NCI-H1436 treated with DMSO at 0.1 percent for 48 hours (cell line): ENCODE measurements at places on chromosomes 5 and 9.

- DNase-seq: peak; percentile 11
Observed at GRCh38 chr5:96381526-96381925, 51.5 kb downstream of the PCSK1 start.

GRCh38 chr9:125495172-125496119 is 211.6 kb downstream of the MAPKAP1 start:
- no peak for DNase-seq

GRCh38 chr5:139644001-139644456 is 4.1 kb upstream of the CXXC5 start:
- no peak for DNase-seq

- no peak for DNase-seq
Observed at GRCh38 chr9:93124793-93125192, 9.3 kb downstream of the NINJ1 start.

DNA sequence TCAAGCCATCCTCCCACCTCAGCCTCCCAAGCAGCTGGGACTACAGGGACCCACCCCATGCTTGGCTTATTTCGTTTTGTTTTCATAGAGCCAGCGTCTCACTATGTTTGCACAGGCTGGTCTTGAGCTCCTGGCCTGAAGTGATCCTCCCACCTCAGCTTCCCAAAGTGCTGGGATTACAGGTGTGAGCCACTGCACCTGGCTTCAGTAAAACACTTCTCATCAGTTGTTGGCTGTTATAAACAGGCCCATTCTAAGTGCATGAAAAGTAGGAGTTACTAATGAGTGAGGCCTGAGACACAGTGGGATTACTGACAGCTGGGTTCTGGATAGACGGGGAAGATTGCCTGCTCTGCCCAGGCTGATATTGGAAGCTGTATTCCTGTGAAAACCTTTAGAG is 3.5 kb downstream of the CRB2 start:
- no peak for DNase-seq

- DNase-seq: no peak
Observed at GRCh38 chr9:132090771-132091170, 11.1 kb upstream of the MED27 start.

- DNase-seq: no peak
Observed at GRCh38 chr9:82161876-82162275, 173.3 kb downstream of the SPATA31D1 start.

DNA sequence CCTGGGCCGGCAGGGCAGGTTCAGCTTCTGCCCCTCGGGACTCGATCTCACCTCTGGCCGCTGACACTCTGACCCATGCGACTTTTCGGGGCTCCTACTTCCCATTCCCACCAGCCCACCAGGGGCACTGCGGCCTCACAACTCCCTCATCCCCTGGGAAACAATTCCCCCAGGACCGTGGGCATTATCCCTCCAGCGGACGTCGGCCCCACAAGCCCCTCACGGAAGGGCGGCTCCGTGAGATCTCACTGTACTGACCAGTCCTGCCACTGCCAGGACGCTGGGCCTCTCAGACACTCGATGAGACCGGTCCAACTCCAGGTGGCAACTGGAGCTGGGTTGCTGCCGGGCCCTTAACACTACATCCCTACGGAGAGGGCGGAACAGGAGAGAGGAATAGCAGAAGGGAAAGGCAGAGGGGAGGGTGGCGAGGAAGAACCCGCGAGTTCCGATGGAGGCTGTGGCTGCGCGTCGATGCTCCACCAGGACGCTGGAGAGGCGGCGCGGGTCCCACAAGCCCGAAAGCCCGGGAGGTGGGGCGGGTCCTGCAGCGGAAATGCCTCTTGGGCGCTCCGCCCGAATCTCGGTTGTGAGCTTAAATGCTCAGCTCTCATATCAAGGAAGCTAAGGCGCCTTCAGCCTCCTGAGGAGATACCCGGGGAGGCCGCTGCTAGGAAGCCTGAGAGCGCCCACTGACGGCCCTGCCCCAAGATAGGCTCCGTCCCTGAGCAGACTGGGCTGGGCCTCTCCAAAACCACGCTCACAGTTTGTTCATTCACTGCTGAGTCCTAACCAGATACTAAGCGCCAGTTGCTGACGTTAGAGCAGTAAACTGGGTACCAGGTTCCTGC is 36.3 kb downstream of the VCP start:
- DNase-seq: no peak

DNA sequence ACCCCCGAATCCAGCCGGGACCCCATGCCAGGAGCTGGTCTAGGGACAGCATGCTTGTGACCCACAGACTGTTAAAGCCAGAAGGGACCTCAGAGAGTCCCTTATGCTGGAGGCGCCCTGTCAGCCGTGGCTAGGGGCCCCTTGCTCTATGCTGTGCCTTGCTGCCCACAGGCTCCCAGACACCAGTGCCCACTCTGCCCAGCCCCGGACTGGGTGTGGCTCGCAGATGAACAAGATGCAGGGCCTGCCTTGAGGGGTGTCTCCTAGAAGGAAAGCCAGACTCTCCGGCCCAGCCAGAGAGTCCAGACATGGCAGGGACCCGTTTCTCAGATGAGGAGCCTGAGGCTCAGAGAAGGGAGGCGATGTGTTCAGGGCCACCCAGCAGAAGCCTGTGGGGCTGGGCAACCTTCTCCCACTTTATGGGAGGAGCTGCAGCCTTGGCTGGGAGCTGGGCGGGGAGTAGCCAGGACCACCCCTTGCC is 85.7 kb downstream of the LMX1B start:
- no peak for DNase-seq

GRCh38 chr5:76836585-76836984 is 13.2 kb upstream of the S100Z start:
- DNase-seq: no peak

- DNase-seq: no peak
Observed at GRCh38 chr9:94801234-94801633, 74.7 kb downstream of the AOPEP start.

- no peak for DNase-seq
Observed at GRCh38 chr5:150836703-150837102, 9.6 kb upstream of the IRGM start.

DNA sequence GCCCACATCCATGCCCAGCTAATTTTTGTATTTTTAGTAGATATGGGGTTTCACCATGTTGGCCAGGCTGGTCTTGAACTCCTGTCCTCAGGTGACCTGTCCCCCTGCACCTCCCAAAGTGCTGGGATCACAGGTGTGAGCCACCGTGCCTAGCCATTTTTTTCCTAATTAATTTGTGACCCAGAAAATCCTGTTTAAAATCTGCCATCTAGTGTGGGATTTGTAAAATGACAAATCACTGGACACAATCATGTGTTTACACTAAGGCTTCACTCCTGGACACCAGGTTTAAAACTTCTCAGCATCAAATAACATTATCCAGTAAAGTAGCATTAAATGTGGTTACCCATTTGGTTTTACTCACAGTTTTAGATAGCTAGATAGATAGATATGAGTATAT is 18.6 kb upstream of the KDM4C start:
- no peak for DNase-seq

- DNase-seq: no peak
Observed at GRCh38 chr5:139808481-139809330, 13.1 kb downstream of the PSD2 start.

GRCh38 chr5:6626508-6626907 is 6.3 kb downstream of the NSUN2 start:
- no peak for DNase-seq

DNA sequence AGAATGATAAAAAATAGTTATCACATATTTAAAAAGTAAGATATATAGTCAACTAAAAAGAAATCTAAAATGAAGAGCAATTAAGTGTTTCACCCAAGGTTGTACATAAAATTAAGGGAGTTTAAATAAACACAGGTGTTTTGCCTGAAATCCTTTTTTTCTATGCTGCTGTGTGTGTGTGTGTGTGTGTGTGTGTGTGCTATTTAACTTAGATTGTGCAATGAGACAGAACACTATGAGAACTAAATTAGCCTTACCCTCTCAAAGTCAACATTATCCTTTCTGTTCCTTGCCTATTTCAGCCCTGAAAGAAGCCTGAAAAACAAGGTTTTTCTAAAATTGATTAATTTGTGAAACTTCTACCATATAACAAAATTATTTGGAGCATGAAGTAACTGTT is 516.2 kb downstream of the ELAVL2 start:
- no peak for DNase-seq

- DNase-seq: no peak
Observed at GRCh38 chr9:15720861-15721260, 168.0 kb downstream of the CCDC171 start.

DNA sequence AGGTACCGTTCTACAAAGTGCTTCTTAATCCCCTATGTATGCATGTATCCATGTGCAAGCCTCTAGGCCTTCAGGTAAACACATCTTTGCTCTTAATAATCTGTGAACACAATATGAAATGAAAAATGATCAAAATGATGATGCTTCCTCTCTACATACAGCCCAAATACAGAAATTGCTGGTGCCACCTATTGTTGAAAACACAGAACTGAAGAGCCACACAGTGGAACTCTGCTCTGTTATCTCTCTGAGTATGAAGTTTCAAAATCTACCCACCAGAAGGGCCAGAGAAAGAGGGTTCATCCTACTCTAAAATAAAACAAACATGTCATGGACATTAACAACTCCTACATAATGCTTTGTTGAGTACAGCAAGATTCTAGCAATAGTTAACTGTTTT is 71.3 kb downstream of the GLIS3 start:
- no peak for DNase-seq

DNA sequence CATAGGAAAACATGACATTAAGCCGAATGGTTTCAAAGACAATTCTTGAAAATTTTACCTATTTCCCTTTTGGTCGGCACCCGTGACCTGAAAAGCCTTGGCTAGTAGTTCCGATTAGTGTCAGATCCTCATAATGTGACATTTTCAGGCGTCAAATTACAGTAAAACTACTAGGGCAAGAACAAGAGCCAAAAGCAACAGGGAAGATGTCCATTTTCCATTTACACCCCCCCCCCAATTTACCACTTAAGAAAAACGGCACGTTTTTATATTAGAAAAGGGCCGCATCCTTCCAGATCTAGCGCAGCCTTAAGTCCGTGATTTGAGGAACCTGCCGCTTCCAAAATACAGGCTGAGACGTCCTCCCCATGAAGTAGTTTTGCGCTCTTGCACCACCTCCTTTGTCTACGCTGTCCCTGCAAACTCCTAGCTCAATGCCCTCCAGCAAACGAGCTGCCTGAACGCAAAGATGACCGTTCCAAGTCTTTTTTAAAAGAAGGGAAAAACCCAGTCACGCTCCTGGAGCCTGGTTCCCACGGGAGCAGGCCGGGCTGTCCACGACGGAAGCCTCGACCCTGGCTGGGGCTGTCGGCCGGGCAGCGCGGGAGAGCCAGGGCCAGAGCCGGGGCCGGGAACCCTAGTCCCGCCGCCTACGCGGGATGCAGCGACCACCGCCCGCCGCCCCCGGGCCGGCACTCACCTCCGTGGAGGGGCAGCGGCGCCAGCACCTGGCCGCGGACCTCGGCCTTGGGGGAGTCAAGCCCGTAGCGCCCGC is 616 bp downstream of the RNF130 start:
- no peak for DNase-seq

- DNase-seq: no peak
Observed at GRCh38 chr5:178198706-178199105, 5.6 kb upstream of the HNRNPAB start.

GRCh38 chr5:168777651-168778050 is 198.5 kb upstream of the PANK3 start:
- DNase-seq: no peak
